ENCODE measurements at places on chromosomes 6 and 20.

DNA sequence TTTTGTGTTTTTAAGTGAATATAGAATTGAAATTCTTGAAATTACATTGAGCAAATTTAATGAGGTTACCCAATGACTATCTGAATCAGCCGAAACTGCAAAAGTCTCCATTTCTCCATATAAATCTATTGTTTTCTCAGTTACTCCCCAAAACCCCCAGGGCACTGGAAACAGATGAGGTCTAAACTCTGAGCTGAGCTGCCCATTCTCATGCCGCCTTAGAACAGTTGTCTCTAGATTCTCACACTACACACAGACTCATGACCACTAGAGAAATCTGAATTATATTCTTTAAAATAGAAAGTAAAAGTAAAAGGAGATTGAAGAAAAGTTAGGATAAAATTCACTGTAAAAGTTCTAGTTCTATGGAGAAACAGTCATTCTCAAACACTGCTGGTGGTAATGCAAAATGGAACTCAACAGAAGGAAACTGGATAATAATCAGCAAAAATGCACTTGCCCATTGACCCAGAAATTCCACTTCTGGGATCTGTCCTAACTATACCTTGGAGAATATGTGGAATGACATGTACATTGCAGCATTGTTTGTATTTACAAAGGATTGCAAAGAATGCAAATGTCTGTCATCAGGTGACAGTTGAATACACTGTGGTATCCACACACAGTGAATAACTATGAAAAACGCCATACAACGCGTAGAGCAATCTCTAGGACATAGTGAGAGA, 125.5 kb downstream of the IPCEF1 start:
- no peak for DNase-seq

GRCh38 chr20:61979701-61980635, 85.7 kb downstream of the TAF4 start:
- DNase-seq = no peak

DNA sequence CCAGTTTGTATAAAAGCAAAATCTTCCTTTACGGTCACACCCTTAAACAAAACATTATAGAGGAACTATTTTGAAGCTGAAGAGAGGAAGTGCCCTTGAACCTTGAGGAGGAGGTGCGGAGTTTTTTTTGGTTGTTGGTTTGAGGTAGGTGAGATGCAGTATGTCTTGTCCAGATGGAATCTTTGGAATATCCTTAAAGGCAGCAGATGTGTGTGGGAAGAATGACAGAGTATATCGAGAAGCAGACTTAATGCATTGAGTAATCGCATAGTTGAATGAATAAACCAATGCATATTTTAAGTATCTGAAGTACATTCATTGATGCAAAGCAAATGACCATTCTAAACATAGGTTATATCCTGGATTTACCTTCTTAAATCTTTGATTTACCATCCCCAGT, 49.9 kb downstream of the AIG1 start:
- DNase-seq = no peak

DNA sequence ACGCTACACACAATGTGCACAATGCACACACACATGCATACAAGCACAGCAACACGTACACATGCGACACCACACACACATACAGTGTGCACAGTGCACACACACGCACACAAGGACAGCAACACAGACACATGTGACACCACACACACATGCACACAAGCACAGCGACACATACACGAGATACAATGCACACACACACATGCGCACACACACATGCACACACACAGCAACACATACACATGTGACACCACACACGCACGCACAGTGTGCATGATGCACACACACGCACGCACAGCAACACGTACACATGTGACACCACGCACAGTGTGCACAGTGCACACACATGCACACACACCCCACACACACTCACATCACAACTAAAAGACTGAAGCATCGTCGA, 327.3 kb downstream of the THBS2 start:
- DNase-seq = no peak

- DNase-seq = no peak
These were observed 64.8 kb downstream of the PHACTR3 start for GRCh38 chr20:59668926-59669850.

GRCh38 chr20:50215926-50216325, 25.3 kb downstream of the CEBPB start:
- no peak for DNase-seq

DNA sequence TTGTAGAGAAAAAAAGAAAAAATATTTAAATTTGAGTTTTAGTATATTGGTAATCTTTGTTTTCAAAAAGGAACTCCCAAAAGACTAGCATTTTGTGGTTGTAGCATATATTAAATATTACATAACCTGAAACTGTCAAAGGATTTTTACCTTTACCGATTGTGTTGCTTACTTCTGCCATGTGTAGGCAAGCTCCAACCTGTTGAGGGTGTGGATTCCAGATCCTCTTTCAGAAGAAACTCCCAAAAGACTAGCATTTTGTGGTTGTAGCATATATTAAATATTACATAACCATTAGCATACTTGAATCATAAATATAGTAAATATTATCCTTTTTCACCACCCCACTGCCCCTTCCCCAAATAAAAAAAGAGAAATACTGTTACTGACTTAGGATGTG, 3.2 kb downstream of the DSE start:
- no peak for DNase-seq

- DNase-seq = no peak
These were observed 34.5 kb downstream of the HCRTR2 start for GRCh38 chr6:55208478-55209458.

- no peak for DNase-seq
These were observed 27.6 kb upstream of the FUCA2 start for GRCh38 chr6:143539106-143539505.

GRCh38 chr20:6780433-6781190, 13.1 kb downstream of the BMP2 start:
- DNase-seq = no peak

All from SK-N-MC (cell line).